ENCODE measurements at places on chromosomes 2 and 18. TPM values are rescaled to one million over a fixed set of nuclear protein-coding genes. Genes with fewer than 3 reads are reported as not detected.

DNA sequence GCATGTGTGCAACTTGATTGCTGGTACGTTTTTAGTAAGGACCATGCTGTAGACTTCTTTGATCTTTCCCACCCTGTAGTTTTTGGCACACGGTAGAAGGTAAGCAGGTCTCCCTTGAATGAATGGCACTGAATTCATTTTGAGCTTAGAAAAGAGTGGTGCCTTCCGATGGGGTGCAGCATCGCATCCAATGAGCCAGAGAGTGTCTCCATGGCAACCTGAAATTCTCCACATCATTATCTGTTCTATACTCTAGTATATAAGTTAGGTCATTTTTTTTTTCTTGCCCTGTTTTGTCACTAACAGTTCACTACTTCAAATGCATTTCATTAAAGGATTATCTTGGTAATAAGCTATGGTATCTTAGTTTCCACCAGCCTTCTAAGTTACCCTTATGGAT lies 81.2 kb upstream of the REV1 start:
- no peak for DNase-seq

- no peak for DNase-seq
These were observed 23.5 kb downstream of the MBP start for GRCh38 chr18:77108821-77109647.

Gene ANKRD62
- polyA plus RNA-seq: not detected

- no peak for DNase-seq
These were observed 217.9 kb downstream of the NAPG start for GRCh38 chr18:10743766-10744165.

DNA sequence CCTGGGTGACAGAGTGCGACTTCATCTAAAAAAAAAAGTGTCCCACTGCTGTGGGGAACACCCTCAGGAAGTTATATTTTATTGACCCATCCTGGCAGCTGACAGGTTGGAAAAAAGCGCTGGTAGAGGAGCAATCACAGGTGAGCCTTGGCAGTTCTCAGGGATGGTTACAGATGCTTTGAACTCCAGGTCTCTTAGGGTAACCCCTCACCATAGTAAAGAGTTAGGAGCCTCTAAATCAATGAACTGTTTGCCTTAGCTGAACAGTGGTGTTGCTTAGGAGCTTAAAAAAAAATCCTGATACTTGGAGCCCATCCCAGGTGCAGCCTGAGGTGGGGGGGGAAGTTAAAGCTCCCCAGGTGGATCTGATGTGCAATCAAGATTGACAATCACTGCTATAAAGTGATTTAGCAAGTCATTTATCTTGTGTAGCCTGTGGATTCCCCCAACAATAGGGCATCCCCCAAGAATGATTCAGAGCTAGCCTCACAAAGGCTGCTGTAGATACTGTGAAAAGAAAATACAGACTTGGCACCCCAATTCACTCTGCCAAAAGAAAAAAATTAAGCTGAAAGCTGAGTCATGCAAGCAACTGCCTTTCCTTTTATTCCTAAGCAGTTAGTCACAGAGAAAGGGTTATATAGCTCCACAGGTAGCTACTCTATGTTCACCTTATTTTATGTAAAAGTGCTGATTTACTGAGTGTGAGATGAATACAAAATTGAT lies 14.8 kb downstream of the SLC16A14 start:
- DNase-seq: peak; percentile 76
